ENCODE measurements at places on chromosomes 16 and 17. TPM values are rescaled to one million over a fixed set of nuclear protein-coding genes. Genes with fewer than 3 reads are reported as not detected.
A peak's percentile ranks its signal among the peaks of the same experiment; 100 is the strongest.

The ACSM2A gene
- total RNA-seq: not detected

DNA sequence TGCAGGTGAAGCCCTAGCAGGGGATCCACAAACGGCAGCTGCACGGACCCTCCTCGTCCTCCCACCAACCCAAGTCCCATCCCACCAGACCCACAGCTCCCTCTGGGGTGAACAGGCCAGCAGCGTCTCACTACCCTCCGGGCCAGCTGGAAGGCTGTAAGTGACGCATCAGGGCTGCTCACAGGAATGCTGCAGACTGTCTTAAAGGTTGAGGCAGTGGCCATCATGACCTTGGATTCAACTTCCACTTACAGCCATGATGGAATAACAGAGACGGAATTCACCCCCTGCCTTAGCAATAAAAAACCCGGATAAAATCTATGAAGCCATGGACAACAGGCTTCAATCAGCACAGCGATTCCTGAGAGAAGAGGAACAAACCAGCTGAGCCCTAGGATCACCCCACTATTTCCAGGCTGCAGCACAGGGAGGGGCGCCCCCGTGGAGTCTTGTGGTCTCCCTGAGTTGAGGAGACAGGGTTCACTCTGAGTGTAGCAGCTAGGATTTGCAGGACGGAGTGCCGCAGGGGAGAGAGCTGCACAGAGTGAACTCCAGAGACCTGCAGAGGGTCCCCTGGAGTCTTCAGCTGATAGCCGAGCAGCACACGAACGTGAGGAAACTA is 10.5 kb downstream of the FAM83G start:
- DNase-seq: no peak

- peak; percentile 71 for DNase-seq
Measured at GRCh38 chr17:17694169-17695081, 13.2 kb downstream of the RAI1 start.

The TAOK1 gene
- total RNA-seq: 72.6 TPM

DNA sequence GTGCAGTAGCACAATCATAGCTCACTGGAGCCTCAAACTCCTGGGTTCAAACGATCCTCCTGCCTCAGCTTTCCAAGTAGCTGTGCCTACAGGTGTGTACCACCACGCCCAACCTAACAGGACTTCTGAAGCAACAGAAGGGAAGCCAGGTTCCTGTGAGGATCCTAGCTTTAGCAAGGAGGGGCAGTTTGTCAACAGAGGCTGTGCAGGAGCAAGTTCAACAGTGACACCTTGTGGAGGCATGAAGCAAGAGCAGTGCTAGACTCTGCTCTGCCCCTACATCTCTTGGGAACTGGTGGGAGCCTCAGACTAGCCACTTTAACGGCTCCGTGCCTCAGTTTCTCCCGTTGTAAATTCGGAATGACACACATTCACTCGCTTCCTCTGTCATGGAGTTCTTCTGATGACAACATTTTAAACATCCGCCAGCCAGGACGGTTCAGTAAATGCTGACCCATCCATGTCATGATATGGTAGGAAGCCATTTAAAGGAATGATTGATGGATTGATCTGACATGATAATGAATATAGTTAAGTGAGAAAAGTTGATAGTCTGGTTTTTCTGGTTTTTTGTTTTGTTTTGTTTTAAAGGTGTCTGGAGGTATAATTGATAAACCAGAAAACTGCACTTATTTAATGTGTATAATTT is 218.7 kb downstream of the MRTFB start:
- DNase-seq: no peak

Measured in heart right ventricle (tissue), 16 donors.